ENCODE measurements at places on chromosomes 11 and 22.
A peak's percentile ranks its signal among the peaks of the same experiment; 100 is the strongest.

DNA sequence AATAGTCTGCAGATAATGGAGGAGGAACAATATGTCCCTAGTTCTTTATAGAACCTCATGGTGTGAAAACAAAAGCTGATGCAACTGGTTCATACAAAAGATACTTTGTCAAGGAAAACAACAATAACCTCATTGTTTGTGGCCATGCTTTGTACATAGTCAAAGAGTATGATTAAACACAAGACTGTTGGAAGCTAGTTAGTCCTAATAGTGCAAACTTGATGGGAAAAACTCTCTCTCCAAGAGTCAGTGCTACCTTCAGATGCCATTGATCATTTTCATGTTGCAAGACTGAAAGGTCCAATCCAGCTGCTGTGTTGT lies 20.1 kb upstream of the PLAAT2 start:
- no peak for DNase-seq

DNA sequence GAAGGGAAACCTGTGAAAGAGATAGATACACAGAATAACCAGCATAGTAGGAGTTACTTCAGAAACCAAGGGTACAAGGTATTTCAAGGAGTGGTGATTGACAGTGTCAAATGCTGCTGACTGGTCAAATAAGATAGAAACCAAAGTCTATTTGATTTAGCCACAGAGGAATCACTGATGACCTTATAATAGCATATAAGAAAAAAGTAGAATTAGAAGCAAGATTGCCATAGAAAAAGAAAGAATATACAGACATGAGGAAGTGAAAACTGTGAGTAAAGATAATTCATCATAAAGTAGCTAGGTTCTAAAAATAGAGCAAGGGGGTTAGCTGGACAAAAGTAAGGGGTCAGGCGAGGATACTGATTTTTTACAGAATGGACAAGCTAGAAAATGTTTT lies 14.2 kb downstream of the ZBTB44 start:
- DNase-seq = no peak

GRCh38 chr22:27231266-27231665 lies 570.3 kb downstream of the MN1 start:
- no peak for DNase-seq

DNA sequence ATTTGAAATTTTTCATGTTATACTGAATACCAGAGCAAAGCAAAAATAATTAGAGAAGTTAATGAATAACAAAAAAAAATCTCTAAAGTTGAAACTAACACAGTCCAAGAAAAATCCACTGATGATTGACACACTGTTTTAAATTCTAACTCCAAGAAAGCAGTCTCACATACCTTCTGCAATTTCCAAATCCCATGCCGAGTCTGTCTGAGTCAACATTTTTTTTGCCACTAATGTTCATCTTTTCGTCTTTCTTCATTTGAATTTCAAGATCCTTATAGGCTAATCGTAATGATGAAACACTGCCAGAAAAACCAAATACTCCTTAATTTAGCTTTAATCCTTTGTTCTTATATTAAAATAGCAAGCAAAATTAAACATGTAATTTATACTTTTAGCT lies 39.5 kb downstream of the ARFGAP3 start:
- no peak for DNase-seq

DNA sequence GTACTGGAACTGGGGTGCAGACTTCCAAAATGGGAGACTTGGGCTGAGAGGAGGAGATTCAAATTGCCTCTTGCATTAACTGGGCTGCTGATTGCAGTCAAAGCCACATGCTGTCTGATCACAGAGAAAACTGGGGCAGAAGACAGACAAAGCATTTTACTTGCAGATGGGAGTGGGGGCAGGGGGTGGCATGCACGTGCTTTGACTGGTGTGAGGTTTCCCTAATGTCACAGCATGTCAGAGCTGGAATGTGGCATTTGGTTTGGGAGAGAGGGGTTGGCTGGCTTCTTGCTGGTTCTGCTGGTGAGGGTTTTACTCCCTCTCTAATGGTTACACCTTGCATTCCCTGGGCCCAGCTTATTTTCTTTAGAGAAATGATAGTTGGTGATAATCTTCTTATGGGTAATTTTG lies 2.9 kb downstream of the TUB start:
- no peak for DNase-seq

GRCh38 chr11:17736930-17737817 lies 2.6 kb downstream of the KCNC1 start:
- DNase-seq = no peak

DNA sequence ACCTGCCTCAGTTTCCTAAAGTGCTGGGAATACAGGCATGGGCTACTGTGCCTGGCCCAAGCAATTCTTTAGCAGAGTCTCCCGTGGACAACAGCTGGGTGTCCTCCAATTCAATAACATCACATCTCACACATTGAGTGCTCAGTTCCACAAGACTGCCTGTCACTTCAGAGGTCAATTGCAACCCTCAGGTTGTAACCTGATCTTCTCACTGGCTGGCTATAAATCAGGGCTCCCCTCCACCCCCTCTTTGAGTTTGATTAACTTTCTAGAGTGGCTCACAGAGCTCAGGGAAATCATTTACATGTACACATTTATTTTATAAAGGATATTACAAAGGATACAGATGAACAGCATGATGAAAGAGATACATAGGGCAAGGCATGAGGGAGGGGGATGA lies 68.1 kb downstream of the MCHR1 start:
- no peak for DNase-seq

DNA sequence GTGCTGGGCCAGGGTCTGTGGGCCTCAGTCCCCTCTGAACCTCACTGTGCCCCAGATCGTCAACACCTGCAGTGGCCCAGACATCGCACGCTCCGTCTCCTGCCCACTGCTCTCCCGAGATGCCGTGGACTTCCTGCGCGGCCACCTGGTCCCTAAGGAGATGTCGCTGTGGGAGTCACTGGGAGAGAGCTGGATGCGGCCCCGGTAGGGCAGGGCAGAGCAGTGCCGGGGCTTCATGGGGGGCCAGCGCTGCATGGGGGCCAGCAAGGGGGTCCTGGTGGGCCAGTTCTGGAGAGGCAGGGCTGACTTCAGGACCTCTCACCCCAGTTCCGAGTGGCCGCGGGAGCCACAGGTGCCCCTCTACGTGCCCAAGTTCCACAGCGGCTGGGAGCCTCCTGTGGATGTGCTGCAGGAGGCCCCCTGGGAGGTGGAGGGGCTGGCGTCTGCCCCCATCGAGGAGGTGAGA lies 16.3 kb downstream of the EPS8L2 start:
- no peak for DNase-seq

- peak; percentile 24 for DNase-seq
These were observed 5.8 kb upstream of the KDM2A start for GRCh38 chr11:67113231-67113721.

DNA sequence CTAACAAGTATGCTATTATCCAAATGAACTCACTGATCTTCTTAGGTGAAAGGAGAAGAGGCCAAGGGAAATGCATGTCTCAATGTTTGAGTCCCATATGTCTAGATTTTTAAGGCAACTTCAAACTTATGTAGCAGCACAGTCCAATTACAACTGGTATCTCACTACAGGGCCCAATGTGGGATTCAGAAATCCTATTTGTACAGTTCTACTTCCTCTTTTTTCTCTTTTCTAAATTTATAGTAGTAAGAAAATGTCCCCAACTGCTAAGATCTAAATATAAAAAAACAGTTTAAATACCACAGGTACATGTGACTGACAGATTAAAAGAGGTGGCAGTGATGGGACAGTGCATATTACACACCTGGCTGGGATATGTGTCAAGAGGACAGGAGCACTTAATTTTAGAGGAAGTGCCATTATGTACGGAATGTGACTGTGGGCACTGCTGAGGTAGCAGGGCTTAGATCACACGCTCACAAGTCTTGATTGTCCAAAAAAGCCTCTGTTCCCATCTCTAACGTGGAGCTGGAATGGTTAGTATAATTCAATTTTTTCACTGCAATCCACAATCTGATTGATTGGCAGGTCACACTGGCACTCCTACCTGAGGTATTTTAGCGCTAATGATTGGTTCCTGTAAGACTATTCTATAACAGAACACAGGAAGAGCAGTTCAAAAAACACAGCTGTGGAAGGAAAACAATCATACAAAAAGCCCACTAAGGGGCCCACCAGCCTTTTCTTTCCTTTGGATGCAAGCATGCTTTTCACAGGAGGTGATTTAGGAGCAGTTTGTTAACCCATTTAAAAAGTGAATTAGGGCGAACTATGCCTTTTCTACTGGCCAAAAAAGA lies 34.6 kb downstream of the APOL5 start:
- DNase-seq = peak; percentile 64

GRCh38 chr11:59102259-59102765 lies 4.7 kb upstream of the FAM111B start:
- DNase-seq = peak; percentile 96
